Bronchial epithelial cell (primary cell): ENCODE measurements at places on chromosomes 6 and 20. TPM values are rescaled to one million over a fixed set of nuclear protein-coding genes. Genes with fewer than 3 reads are reported as not detected.

DNA sequence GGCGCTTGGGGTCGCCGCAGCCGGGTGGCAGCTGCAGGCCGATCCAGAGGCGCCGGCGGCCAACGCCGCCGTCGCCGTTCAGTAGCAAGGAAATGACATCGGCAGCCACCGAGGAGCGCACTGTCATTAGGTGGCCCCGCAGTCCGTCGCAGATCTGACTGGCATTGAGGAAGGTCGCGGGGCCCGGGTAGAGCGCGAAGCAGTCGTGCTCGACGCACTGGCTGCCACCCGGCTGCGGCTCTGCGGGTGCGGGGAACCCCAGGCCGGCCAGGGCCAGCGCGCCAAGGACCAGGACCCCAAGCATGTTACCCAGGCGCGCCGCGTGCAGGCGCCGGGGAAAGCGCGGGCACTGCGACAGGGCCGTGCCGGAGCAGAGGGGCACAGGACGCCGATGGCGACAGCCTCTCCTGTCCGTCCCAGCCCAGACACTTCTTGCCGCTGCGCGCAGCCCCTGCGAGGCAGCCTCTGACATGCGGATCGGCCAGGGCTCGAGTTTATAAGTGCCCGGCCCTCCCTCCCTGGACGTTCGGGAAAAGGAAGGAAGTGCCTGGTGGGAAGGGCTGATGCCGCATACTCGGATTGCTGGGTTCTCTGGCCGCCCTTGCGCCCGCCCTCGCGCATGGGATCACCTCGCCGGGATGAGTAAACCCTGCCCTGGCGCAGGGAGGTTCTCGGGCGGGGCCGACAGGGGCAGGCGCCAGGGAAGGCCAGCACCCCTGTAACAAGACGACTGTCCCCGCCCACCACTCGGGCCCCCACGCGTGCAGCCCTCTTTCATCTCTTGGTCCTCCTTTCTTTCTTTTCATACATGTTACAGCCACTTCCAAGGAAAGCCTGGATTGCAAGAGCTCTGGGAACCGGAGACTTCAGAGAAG is at the start of gene THBD:
THBD (minus strand) TSS at position 472 of the 875 bp plus-strand sequence; CDS start at position 304, 168 bp downstream.
- DNase-seq, result peak; percentile 82

GRCh38 chr6:20070047-20070446 is 142.2 kb downstream of the MBOAT1 start:
- no peak for DNase-seq

- no peak for DNase-seq
Measured at GRCh38 chr6:7267071-7267465, 45.9 kb downstream of the SSR1 start.

DNA sequence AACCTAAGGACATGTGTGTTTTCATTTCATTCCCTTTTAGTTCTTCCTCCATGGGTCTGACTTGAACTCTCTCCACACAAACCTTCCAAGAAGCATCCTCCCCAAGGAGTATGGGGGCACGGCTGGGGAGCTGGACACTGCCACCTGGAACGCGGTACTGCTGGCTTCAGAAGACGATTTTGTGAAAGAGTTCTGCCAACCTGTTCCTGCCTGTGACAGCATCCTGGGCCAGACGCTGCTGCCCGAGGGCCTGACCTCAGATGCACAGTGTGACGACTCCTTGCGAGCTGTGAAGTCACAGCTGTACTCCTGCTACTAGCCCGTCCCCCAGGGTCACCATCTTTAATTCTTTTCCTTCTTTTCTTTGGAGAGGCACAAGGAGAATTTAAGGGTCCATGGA is 13.5 kb downstream of the TTPAL start:
- no peak for DNase-seq

Gene RBCK1
- total RNA-seq, result 178 and 202 TPM in 2 replicates

DNA sequence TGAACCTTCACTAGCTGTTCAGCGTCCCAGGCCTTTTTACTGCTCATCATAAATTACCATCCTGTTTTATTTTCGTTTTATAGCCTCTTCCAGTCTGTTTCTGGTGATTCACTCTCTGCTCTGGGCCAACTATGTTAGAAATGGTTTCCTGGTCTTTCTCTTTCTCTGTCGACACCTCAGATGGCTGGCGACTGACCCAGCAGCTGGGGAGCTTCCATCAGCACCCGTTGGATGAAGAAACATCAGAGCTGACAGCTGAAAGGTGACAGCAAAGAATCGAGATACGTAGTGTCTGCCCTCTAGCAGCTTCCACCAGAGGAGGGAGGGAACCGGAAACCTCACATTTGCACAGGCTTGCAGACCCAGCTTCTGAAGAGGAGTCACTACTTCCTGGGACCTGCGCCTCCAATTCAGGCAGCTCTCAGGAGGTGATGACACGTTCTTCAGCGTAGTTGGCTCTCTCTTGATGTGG is 82.9 kb upstream of the MLN start:
- DNase-seq, result peak; percentile 13

DNA sequence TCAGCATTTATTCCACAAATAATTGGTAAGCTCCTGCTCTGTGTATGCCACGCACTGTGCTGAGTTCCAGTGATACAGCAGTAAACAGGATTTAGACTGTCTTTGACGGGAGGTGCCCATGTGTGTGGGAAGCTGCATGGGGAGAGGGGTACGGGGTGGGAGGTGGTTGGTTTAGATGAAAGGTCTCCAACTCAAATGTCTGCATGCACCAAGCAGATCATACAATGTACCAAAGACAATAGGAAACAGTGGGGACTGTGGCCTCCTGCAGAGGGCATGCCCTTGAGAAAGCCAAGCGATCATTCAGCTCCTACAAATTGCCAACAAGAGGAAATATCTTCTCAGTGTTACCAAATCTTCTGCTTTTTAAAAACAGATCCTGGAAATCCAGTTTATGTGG is 36.1 kb downstream of the SLC22A2 start:
- no peak for DNase-seq

Gene SLC17A3
- total RNA-seq, result not detected in 2 replicates

Gene INSM1
- total RNA-seq, result not detected in 2 replicates

- DNase-seq, result no peak
Measured at GRCh38 chr6:105106260-105106659, 73.6 kb downstream of the POPDC3 start.

Gene CLPSL2
- not detected in 2 replicates for total RNA-seq

- DNase-seq, result peak; percentile 56
Measured at GRCh38 chr6:71979911-71980310, 93.6 kb downstream of the RIMS1 start.

Gene KCNB1
- not detected in 2 replicates for total RNA-seq

GRCh38 chr6:156718647-156719394 is 58.4 kb upstream of the ARID1B start:
- peak; percentile 35 for DNase-seq

DNA sequence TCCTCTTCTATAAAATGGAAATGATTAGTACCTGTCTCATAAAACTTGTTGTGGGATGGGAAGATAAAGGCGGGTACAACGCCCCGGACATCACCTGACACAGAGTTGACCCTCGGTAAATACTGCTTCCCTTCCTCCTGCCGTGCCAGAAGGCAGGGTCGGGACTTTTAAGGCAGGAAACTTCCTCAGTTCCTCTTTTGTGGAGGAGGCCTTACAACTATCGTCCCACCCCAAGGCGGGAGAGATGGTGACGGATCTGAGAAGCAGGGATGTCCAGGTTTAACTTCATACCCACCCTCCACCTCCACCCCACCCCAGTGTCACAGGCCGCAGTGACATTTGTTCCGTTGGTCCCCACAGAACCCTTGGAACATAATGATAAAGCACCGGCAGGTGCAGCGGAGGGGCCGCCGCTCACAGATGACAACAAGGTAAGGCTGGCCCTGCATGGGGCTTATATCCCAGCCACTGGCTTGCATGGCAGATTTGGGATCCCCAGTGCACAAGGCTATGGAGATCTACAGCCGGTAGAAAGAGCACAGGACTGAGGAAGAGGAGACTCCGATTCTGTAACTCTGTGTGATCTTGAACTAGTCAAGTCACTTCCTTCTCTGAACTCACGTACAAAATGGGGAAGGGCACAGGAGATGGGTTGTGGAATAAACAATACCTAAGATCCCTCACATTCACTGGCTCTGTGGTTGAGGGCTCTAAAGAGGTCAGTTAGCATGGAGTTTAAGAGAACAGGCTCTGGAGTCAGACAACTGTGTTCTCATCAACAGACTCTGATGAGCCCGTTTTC is 764 bp downstream of the DNTTIP1 start:
- DNase-seq, result no peak
